T-cell (primary cell): ENCODE measurements at places on chromosomes 5 and 9. TPM values are rescaled to one million over a fixed set of nuclear protein-coding genes. Genes with fewer than 3 reads are reported as not detected.

DNA sequence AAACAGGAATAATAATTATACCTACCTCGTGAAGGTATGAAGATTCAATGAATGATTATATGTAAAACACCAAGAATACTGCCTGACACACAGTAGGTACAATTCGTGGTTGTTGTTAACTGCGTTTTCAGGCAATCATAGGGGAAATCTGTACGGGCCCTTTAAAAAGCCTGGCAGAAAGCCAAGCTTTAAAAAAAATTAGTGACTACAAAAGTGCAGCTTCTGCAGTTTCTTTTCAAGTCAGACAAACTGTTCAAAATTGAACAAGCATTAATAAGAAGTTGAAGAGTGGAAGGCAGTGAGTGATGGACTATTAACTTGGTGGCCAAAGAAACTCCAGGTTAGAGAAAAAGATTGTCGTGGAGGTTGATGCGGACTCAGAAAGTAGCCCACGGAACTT, 85.9 kb upstream of the TRIO start:
- H3K36me3 ChIP-seq: no peaks in the 10 kb centered on the region
- no peak for DNase-seq
- H3K27me3 ChIP-seq: no peaks in the 10 kb centered on the region
- no peak overlapping the region for H3K27ac ChIP-seq
- no peaks in the 10 kb centered on the region for H3K4me1 ChIP-seq

- H3K4me3 ChIP-seq: peak overlapping the region; percentile 37
- peaks cover 5% of the 10 kb centered on the region for H3K36me3 ChIP-seq
- peak; percentile 60 for DNase-seq
Observed at GRCh38 chr9:97905228-97905627, 17.1 kb downstream of the TRMO start.

MAP1B gene
- total RNA-seq: 0.33 TPM

NUTM2F gene
- not detected for total RNA-seq

GRCh38 chr5:86983208-86983607, 284.5 kb upstream of the RASA1 start:
- no peak overlapping the region for H3K4me3 ChIP-seq
- no peak for DNase-seq
- H3K27me3 ChIP-seq: no peaks in the 10 kb centered on the region
- no peaks in the 10 kb centered on the region for H3K36me3 ChIP-seq
- no peaks in the 10 kb centered on the region for H3K4me1 ChIP-seq

DNA sequence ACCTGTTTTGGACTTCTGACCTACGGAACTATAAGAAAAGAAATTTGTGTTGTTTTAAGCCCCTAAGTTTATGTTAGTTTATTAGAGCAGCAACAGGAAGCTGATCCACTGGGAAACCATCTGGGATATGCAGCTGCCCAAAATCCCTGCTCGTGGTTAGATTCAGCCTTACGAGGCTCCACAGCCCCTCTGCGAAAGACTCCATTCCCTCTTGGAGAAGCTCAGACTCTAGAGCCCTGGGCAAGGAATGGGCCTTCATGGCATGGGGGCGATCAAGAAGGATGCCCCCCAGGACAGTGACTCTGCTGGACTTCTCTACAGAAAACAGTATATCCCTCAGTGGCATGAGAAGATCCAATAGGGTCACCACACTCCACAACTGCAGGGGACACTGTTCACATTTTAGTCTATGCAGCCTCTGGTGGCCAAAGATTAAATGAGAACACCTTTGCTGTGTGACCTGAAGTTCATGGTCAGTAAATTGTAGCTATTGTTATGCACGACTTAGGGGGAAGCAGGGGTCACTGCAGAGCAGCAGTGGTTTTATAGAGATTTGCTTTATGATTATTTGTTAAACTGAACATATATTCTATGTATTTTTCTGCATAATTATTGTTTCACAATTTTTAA, 21.1 kb downstream of the IRF1 start:
- peak overlapping the region; percentile 42 for H3K27ac ChIP-seq
- DNase-seq: no peak
- H3K4me1 ChIP-seq: peaks cover 97% of the 10 kb centered on the region
- H3K36me3 ChIP-seq: peaks cover 8% of the 10 kb centered on the region

CD72 gene
- total RNA-seq: 9.2 TPM

SHROOM1 gene
- 1.1 TPM for total RNA-seq

FOXD4L6 gene
- not detected for total RNA-seq

PCDHB12 gene
- total RNA-seq: not detected

DNA sequence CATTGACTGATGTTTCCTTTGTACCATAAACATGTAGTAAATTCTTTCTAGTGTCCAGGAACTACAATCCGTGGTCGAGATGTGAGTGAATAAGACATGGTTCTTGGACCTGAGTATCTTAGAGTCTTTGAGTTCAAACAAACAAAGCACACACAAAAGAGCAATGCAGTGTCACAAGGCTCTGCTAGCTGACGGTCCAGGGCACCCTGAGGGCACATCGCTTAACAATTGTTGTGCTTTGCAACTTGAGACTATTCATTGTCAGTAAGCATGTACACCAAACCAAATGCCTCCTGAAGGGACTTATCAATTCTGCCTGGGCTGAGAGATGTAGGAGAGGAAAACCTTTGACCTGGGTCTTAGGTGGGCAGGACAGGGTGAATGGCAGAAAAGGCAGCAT, 84.8 kb downstream of the CAMK4 start:
- DNase-seq: no peak
- H3K27me3 ChIP-seq: no peaks in the 10 kb centered on the region
- no peaks in the 10 kb centered on the region for H3K36me3 ChIP-seq
- H3K4me3 ChIP-seq: no peak overlapping the region

GRCh38 chr5:158502686-158503085, 597.0 kb downstream of the EBF1 start:
- no peaks in the 10 kb centered on the region for H3K27me3 ChIP-seq
- no peak overlapping the region for H3K4me3 ChIP-seq
- DNase-seq: no peak
- no peaks in the 10 kb centered on the region for H3K36me3 ChIP-seq
- H3K4me1 ChIP-seq: no peaks in the 10 kb centered on the region

SIGMAR1 gene
- total RNA-seq: 28.4 TPM

ADGRV1 gene
- total RNA-seq: 1.6 TPM

DNA sequence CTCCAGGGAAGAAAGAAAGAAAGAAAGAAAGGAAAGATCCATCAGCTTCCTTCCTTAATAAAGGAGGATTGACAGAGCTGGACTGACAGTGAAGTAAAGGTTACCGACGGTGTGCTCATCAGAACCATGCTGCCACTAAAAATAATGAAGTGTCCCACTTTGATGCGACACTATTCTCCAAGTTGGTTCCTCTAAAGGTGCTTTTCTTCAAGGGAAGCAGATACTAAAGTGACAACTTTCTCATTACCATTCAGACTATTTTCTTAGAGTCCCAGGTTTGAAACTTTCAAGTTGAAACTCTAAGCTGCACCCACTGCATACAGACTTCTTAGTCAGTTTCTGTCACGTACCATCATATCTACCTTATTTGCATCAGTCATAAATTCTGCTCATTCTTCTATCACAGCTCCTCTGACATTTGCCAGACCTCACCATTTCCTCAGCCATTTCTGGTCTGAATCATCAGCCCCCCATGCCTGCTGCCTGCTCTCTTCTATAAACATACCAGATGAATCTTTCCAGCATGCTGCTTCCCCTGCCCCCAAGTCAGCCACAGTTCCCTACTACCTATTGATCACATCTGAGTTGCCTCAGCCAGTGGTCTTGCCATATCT, 177.6 kb downstream of the DEPDC1B start:
- H3K27me3 ChIP-seq: no peaks in the 10 kb centered on the region
- H3K4me3 ChIP-seq: no peak overlapping the region
- no peak for DNase-seq
- H3K36me3 ChIP-seq: no peaks in the 10 kb centered on the region
- H3K27ac ChIP-seq: no peak overlapping the region

DNA sequence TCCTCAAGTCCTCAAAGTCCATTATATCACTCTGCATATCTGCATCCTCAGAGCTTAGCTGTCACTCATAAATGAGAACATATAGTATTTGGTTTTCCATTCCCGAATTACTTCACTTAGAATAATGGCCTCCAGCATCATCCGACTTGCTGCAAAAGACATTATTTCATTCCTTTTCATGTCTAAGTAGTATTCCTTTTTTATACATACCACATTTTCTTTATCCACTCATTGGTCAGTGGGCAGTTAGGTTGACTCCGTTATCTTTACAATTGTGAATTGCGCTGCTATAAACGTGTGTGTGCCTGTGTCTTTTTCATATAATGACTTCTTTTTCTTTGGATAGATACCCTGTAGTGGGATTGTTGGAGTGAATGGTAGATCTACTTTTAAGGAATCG, 117.2 kb downstream of the OR2K2 start:
- H3K36me3 ChIP-seq: no peaks in the 10 kb centered on the region
- H3K4me1 ChIP-seq: no peaks in the 10 kb centered on the region
- H3K4me3 ChIP-seq: no peak overlapping the region
- H3K27ac ChIP-seq: no peak overlapping the region
- no peaks in the 10 kb centered on the region for H3K27me3 ChIP-seq

PBX3 gene
- 19.0 TPM for total RNA-seq

FAM221B gene
- not detected for total RNA-seq

DNA sequence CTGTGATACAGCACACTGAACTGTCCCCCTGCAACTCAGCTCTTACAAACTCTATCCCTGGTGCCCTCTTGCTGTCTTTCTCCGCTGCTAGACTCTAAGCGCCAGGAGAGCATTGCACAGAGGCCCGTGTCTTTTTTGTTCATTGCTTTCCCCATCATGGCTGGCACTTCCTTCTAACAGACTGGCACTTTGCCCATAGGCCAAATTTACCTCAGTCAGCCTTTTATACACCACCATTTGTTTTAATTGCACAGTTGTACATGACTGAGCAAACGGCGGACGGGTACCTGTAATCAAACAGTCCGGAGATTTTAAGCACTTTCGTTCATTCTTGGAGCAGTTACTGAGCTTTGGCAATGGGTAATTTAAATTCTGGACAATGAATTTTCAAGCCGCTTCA, 102.2 kb upstream of the CLINT1 start:
- H3K4me3 ChIP-seq: no peak overlapping the region
- H3K27ac ChIP-seq: no peak overlapping the region
- no peaks in the 10 kb centered on the region for H3K36me3 ChIP-seq

GPX8 gene
- total RNA-seq: 0.20 TPM

- no peak for DNase-seq
- no peaks in the 10 kb centered on the region for H3K27me3 ChIP-seq
- no peak overlapping the region for H3K27ac ChIP-seq
- no peak overlapping the region for H3K4me3 ChIP-seq
- H3K4me1 ChIP-seq: no peaks in the 10 kb centered on the region
Observed at GRCh38 chr5:160376416-160376815, 6.0 kb upstream of the C1QTNF2 start.

ITGA1 gene
- 5.2 TPM for total RNA-seq

DNA sequence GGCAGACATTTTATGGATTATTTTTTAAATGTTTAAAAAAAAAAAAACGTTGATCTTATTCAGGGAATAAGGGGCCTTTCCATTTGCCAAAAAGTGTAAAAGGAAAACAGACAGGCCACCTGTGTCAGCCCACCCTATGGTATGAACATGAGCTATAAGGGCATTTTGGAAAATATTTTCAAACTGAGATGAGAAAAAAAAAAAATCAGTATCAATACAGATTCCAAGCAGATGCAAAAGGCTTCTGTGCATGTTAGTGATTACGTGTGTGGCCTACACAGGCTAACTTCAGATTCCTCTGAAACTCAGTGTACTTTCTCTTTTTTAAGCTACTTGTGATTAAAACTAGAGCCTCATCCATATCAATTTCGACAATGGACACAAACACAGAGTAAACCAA, 189.9 kb downstream of the BNC2 start:
- no peaks in the 10 kb centered on the region for H3K36me3 ChIP-seq
- H3K4me1 ChIP-seq: no peaks in the 10 kb centered on the region
- no peak for DNase-seq

- no peaks in the 10 kb centered on the region for H3K36me3 ChIP-seq
- DNase-seq: no peak
- H3K27ac ChIP-seq: no peak overlapping the region
- H3K27me3 ChIP-seq: no peaks in the 10 kb centered on the region
Observed at GRCh38 chr5:132024789-132025402, 13.4 kb upstream of the ACSL6 start.

DNA sequence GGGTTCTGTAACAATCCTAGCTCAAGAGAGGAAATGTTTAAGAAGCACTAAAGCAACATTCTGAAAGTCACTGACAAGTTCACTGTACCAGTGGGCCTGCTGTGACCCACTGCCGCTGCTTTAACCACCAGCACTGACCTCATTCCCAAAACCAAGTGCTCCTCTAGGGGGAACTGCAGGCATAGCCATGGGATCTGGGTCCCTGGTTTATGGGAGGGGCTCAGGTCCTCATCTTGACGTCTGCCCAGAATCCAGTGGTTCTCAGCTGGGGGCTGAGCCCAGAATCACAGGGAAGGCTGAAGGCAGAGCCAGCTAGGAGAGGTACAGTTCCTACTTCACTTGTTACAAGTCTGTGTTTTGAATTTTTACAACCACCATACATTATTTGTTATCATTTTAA, 36.1 kb upstream of the SLC2A8 start:
- H3K4me3 ChIP-seq: no peak overlapping the region
- H3K4me1 ChIP-seq: peaks cover 8% of the 10 kb centered on the region
- no peaks in the 10 kb centered on the region for H3K36me3 ChIP-seq
- H3K27me3 ChIP-seq: peaks cover 12% of the 10 kb centered on the region

ADRB2 gene
- total RNA-seq: 7.9 TPM
